ENCODE measurements at places on chromosomes 3 and 15.
A peak's percentile ranks its signal among the peaks of the same experiment; 100 is the strongest.

DNA sequence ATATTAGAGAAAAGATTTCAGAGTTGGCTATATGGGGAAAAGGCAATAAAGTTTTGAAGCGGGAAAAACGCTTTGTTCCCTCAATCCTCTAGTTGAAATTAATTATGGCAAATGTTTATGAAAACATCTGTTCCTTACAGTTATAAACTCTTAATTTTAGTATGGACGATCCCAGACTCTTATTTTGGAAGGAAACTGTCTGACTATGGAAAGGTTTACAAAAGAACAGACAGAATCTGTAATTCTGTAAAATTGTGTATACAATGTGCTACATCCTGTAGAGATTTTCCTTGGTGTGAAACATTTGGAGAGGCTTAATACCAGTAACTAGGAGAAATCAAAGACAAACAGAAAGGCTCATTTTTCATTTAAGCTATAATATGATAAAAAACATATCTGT is 311.8 kb downstream of the TBC1D5 start:
- no peak for DNase-seq

- no peak for DNase-seq
Observed at GRCh38 chr3:118945834-118946233, 88.8 kb downstream of the IGSF11 start.

DNA sequence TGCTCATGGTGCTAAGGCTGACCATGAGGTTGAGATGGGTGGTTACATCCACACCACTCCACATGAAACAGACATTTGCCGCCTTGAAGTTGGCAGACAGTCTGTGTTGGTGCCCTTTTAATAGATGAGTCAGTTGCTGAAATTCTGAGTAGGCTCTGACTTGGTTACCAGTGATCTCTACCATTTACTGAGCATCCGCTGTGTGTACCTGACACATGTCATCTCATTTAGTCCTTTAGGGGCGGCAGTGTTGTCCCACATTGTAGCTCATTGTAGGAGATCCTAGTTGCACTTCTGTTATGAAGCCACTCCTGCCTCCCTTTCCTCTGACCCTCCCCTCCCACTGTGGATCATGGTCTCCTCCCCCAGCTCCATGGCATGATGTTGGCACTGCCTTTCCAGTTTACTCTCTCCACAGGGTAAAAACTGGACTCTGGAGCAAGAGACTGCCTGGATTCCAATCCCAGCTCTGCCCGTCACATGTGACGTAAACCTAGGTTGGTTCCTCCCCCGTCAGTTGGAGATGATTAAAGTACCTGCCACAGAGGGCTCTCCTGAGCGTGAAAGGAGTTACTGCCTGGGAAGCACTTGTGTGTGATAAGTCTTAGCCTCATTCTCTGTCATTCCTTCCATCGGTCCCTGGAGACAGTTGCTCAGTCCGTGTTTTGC is 21.6 kb downstream of the SLCO3A1 start:
- no peak for DNase-seq

GRCh38 chr3:50617096-50617791 is at the start of gene MAPKAPK3:
Gene MAPKAPK3 (plus strand): TSS chr3:50617151. CDS start chr3:50617566, 415 bp downstream.
- DNase-seq = no peak

DNA sequence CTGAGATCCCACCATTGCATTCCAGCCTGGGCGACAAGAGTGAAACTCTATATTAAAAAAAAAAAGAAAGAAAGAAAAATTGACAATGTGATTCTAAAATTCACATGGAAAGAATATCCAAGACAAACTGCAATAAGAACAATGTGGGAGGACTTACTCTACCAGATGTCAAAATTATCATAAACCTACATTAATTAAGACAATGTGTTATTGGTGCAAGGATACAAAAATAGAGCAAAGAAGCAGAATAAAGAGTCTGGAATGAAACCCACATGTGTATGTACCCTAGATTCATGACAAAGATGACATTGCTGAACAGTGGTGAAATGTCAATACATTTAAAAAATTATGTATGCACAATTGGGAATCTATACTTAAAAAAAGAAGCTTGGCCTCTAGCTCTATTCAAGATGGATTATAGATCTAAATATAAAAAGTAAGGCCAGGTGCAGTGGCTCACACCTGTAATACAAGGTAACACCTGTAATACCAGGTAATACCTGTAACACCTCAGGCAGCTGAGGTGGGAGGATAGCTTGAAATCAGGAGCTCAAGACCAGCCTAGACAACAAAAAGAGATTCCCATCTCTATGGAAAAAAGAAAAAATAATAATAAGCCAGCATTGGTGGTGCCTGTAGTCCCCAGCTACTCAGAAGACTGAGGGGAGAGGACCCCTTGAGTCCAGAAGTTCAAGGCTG is 45.7 kb downstream of the ZBTB11 start:
- DNase-seq = no peak

- no peak for DNase-seq
Observed at GRCh38 chr3:40504636-40505430, 1.0 kb upstream of the ZNF620 start.

- no peak for DNase-seq
Observed at GRCh38 chr15:57708047-57708446, 1.5 kb downstream of the POLR2M start.

DNA sequence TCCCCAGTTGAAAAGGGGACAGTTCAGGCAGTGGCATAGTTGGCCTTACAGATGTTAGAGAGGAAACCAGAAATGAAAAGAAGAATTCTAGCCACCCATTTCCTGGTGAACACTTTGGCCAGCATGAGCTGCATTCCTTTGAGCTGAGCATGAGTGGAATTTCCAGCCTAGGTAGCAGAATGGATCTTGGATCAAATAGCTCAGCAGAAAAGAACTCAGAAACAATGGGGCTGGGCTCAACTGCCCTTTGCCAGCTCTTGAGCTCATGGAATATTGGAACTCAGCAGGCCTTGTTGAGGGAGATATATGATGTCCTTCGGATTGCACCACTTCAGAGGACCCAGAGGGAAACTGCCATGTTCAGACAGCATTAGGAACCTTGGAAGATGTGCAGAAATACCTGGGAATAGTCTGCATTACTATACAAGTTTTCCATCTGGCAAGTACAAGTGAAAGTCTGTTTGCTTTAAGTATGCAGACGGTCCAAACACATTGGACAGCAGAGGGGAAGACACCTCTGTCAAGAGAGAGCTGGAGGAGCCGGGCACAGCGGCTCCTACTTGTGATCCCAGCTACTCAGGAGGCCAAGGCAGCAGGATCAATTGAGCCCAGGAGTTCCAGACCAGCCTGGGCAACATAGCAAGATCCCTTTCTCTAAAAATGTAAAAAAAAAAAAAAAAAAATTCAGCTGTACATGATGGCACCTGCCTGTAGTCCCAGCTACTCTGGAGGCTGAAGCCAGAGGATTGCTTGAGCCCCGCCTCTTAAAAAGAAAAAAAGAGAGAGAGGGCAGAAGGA is 3.1 kb upstream of the CDV3 start:
- DNase-seq = no peak

- DNase-seq = peak; percentile 16
Observed at GRCh38 chr3:9102240-9102981, 139.1 kb upstream of the RAD18 start.

DNA sequence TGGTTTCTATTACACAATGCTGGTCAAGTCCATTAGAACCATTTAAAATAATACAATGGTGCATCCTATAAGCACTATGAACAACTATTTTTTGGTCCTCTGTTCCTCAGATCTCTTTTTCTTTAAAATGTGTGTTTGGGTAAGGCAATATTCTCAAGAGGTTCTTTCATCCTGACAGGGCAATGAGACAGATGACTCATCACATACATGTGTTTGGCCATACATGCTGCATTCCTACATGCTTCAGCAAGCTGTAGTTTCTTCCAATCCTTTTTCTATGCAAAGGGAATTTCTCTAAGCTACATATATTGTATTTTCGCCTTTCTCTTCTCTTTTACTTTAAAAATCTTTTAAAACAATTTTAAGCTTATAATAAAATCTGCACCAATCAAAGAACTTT is 52.7 kb downstream of the OTOL1 start:
- DNase-seq = no peak

DNA sequence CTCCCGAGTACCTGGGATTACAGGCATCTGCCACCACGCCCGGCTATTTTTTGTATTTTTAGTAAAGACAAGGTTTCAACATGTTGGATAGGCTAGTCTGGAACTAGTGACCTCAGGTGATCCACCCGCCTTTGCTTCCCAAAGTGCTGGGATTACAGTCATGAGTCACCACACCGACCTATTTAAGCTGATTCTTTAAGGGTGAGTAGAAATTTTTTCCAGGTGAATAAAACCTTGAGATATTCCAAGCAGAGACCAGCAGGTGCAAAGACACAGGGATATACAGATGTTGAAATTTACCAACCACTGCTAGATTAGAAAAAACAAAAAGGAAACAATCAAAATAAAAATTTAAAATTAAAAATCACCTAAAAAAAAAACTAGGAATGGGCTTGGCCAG is 74.4 kb upstream of the CHRNB4 start:
- DNase-seq = no peak

GRCh38 chr3:72015463-72015862 is 230.5 kb upstream of the PROK2 start:
- no peak for DNase-seq

GRCh38 chr3:169678122-169678521 is 14.6 kb upstream of the MECOM start:
- no peak for DNase-seq

GRCh38 chr15:86624261-86625036 is 544.8 kb downstream of the AGBL1 start:
- peak; percentile 71 for DNase-seq
